ENCODE measurements at places on chromosomes 7 and 10. TPM values are rescaled to one million over a fixed set of nuclear protein-coding genes. Genes with fewer than 3 reads are reported as not detected.

ANKMY2 gene
- total RNA-seq: 25.1 TPM

DNA sequence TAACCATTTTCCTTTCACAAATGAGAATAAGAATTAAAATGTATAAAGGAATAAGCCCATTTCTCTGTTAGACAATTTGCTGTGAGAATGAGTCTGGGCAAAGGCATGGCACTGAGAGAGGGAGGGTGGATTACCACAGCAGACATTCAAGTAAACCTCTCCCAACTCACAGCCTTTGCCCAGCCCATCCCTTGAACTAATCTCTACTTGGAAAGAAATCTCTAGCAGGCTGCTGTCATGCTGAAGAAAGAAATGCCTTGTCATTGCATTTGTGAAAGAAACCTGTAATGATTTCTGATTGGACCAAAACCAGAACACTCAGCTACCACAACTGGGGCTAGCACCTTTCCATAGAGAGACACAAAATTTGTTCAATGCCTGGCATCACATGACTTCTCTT, 39.2 kb downstream of the CH25H start:
- DNase-seq: no peak

DNA sequence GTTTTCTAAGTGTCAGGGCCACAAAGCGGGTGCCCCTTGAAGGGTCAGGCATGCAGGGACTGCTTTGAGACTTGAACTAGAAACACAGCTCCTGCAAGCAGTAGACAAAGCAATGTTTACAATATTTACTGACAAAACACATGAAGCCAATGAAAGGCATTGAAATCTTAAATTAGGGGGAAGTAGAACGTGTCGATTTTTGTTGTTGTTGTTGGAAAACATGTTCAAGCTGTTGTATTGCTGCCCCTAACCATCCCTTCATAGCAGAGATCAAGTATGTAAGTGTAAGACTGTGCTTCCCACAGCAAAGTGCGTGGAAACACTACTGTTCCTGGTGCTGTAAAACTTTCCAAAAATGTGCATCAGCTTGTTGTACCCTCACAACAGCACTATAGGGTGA, 131.6 kb upstream of the MGMT start:
- DNase-seq: no peak

GRCh38 chr10:14671386-14671831, 103.3 kb downstream of the FAM107B start:
- DNase-seq: no peak

- no peak for DNase-seq
These were observed 70.2 kb upstream of the KLF14 start for GRCh38 chr7:130804220-130804619.

DNA sequence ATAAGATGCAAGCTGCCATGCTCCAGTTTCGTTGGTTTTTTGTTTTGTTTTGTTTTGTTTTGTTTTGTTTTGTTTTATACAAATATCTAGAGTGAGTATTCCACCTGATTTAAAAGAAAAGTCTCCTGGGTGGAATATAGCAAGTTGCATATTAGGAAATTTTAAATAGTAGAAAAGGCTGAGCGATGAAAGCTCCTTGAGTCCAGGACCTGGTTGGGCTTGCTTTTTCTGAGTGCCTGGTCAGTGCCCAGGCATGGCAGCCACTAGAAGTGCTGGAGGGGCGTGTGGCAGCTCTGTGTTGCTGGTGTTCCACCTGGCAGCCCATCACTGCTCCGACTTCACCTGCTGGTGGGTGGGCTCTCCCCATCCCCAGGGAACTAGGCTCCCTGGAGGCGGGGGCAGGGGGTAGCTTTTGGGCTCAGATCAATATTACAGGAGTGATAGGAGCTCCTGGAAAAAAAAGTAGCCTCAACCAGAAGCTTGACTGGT, 8.0 kb downstream of the COL17A1 start:
- DNase-seq: no peak

Data from ureter (tissue), 1 donor.